ENCODE measurements at places on chromosomes 7 and 10.

GRCh38 chr7:123431075-123431614 is 103.2 kb downstream of the IQUB start:
- DNase-seq: no peak

DNA sequence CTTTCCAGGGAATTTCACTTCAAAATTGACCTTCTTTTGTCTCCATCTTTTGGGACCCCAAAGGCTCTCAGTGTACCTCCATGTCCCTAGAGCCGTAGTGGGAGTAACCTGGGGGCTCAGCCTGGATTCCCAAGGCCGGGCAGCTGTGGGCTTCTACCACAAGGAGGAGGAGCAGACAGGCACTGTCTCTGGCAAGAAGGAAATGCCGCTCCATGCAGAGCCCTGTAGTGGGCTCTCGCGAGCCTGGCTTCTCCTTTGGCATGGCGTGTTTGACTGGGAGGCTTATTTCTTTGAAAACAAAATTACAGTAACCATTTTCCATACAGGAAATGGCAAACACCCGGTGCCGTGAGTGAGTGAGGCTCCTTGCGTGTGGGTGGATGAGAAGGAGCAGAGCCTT is 76.8 kb upstream of the FAM180A start:
- DNase-seq: no peak

- no peak for DNase-seq
These were observed 103.3 kb upstream of the IGFBP3 start for GRCh38 chr7:46024263-46024916.

GRCh38 chr7:17598846-17599245 is 300.4 kb downstream of the AHR start:
- DNase-seq: peak; percentile 38

- DNase-seq: no peak
These were observed 81.0 kb downstream of the HYCC1 start for GRCh38 chr7:22932896-22933295.

GRCh38 chr10:102504179-102504975 is 605 bp downstream of the SUFU start:
- DNase-seq: no peak

- DNase-seq: no peak
These were observed 23.9 kb upstream of the GPR26 start for GRCh38 chr10:123642293-123642692.

GRCh38 chr10:16746856-16747255 is 70.4 kb downstream of the RSU1 start:
- no peak for DNase-seq

- no peak for DNase-seq
These were observed 153.0 kb downstream of the DIP2C start for GRCh38 chr10:536371-536925.

DNA sequence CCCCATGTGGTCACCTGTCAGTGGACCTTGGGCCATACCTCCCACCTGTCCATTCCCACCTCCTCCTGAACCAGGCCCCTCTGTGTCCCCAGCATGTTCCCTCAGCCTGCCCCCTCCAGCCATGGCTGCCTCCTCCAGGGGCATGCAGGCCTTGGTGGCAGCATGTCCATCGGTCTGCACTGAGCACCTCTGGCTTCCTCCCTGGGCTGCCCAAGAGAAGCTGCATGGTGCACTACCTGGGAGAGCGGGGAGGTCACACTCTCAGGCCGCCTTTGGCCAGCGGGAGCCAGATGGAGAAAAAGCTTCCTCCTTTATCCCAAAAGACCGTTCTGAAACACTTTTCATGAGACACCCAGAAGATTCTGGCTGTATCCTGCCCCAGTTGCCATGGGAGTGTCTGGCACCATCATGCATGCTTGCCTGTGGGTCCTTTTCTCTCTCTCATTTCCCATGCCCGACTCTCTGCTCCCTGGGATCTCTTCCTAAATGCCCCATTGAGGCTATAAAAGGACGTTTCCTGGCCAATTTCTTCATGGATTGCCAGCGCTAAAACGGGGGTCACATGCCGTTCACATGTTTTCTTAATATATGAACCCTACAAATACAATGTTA is 45.5 kb upstream of the MGMT start:
- no peak for DNase-seq

DNA sequence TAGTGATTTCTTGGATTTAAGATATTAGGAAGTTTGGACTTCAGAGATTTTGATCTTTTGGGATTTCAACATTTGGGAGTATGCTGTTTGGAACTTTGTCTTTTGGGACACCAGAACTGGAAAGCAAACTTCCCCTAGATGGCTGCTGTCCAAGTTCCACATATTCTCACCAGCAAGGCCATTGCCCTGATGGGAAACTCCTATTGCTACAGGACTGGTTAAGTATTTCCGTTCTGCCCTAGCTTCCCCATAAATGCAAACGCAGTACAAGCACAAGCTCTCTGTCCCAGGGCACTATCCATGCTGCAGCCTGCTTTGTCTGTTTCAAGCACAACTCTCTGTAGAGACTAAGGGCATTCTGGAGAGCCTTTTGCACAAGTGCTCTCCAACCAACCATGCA is 79.3 kb upstream of the SLC25A13 start:
- no peak for DNase-seq

DNA sequence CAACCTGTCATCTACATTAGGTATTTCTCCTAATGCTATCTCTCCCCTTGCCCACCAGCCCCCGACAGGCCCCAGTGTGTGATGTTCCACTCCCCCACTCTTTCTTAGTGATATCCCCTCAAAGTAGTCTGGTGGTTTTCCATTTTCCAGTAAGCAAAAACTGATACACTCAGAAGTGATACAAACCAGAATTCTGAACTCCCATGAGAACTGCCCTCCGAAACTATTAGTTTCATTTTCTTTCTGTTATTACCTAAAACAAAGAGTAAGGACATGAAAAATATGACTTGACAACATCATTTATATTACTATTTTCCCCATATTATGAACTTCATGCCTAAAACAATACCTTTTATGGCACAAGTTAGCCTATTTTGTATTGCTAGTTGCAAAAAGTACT is 175.0 kb downstream of the OTUD1 start:
- DNase-seq: no peak

- no peak for DNase-seq
These were observed 6.4 kb downstream of the MYL10 start for GRCh38 chr7:101622609-101623173.

DNA sequence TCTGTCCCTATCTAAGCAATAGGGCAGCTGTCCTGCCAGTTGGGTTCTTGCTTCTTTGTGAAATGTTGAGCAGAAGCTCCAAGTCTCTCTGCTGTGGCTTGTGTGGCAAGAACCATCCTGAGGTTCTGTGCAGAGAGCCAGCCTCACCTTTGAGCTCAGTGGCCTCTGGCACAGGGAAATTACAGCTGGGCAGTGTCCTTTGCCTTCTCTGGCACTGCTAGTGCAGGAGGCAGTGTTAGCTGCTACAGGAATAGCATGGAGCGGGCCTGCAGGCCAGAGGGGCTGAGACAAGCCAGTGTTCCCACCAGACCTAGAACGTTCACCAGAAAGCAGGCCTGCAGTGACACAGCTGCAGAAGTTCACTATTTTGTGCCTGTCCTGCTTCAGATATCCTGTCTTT is 1.8 kb downstream of the PRXL2A start:
- DNase-seq: no peak

DNA sequence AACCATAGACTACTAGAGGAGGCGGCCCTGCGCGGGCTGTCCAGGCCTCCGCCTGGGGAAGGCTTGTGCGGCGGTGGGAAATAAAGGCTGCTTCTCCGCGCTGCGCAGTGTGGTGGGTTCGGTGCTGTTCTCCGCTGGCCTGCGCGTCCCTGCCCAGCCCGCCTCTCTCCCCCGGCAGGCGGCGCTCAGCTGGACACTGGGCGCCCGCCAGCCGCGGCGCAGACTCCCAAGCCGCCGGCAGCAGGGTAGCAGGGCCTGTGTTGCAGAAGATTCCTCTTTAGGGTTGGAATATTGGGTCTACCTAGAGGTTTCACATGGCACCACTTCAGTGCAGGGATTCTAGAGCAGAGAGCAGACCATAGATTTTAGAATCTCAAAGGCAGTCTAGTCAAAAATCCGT is 66.1 kb upstream of the ZPBP start:
- DNase-seq: no peak

- DNase-seq: no peak
These were observed 19.5 kb downstream of the C10orf67 start for GRCh38 chr10:23325132-23325531.

GRCh38 chr7:133364959-133365690 is 112.2 kb downstream of the EXOC4 start:
- no peak for DNase-seq

GRCh38 chr10:14616465-14616864 is 158.2 kb downstream of the FAM107B start:
- DNase-seq: no peak

GRCh38 chr7:4189131-4189570 is 492.9 kb upstream of the FOXK1 start:
- no peak for DNase-seq

DNA sequence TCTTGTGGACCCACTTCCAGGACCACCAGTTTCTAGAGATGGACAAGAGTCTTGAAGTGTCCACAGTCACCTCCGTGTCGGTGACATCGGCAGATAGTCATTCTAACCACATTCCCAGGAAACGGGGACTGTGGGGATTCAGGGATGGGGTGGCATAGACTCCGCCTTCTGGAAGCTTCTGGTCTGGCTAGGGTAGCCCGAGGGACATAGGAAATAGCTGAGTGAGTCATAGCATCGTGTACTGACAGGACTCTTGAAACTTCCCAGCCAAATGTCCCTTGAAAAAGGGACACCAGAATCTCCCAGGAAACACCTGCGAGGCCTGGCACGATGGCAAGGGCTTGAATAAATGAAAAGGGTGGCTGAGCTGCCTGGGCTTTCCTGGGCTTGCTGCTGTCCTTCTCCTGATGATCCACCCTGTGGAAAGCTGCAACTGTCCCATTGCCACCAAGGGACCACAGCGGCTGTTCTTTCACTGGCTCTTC is 84.1 kb upstream of the LRRC4 start:
- DNase-seq: no peak

DNA sequence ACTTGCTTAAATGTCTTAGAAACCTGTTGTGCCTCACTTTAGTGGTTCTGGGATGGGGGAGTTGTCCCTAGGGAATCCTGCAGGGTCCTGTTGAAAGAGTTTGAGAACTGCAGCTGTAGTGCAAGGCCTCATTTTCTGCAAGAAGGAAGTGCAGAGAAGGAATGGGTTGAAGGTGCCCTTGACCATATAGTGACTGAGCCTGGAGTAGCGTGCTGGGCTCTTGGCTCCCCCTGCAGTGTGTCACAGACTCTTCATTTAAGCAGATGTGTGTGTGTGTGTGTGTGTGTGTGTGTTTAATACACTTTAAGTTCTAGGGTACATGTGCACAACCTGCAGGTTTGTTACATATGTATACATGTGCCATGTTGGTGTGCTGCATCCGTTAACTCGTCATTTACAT is 92.2 kb downstream of the GRK5 start:
- DNase-seq: no peak

DNA sequence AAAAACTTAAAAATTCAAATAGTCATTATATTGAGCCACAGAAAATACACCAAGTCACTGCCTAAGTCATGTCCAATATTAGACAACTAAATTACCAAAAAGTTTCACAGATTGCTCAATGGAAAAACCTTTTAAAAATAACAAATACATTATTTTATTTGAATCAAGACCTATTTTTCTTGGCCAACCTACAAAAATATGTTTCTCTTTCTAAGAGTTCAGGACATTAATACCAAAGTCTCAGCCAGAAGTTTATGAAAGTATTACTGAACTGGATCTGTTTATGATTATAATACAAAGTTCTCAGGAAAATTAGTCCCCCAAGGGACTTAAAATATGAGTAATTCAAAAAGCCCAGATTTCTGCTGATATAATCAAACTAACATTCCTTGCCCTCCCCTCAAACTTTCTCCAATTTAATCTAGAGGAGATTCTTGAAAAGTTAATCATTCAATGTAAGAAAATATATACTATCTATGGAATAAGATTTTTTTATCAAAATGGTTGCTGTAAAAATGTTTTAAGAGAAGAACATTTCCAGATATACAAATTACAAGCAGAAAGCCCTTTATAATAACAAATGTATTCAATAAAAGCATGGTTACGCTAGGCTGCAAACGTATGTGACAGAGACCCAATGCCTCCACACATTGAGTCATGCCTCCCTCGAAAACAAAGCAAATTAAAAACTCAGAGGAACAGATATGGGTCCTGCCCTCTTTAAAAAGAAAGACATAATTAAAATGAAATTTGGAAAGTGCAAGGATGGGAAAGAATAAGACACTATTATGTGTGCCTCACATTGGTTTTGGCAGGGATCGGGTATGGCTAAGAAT is 381.6 kb downstream of the PARD3 start:
- DNase-seq: no peak

DNA sequence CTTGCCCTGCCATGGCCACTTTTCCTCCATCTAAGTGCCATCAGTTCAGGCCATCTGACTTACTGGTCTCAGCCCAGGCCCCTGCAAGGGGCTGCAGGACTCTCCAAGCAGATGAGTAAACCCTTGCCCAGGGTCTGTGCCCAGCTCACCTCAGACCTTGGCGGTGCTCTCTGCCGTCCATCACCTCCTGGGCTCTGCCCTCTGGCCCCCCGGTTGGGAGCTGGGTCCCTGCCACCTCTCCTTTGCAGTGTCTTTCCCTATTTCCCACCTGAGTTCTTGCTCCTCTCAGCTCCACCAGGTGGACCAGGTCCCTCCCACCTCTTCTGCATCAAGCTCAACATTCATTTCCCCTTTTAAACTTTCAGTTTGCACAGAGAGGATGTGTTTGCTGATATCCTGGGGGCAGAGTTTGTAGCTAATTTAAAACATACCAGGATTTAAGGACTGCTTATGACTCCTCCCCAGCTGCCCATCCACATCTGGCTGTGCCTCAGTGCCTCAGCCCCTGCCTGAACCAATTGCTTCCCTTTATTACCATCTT is 135.5 kb downstream of the SLIT1 start:
- DNase-seq: no peak

DNA sequence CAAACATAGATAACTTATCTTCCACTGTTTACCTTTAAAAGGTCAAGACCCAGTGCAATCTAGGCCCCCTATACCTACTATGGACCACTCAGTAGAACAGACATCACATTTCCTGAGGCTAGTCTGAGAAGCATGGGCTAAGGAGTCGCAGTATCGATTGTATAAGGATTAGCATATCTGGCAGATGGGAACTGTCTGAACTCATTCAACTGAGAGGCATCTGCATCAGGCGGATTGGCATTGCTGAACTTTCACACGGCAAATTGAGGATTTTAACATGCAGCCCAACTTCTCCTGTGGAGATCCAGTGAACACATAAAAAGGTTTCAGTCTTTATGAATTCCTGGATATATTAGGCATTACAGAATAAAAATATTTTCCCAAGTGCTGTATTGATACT is 89.1 kb upstream of the LRGUK start:
- DNase-seq: no peak

DNA sequence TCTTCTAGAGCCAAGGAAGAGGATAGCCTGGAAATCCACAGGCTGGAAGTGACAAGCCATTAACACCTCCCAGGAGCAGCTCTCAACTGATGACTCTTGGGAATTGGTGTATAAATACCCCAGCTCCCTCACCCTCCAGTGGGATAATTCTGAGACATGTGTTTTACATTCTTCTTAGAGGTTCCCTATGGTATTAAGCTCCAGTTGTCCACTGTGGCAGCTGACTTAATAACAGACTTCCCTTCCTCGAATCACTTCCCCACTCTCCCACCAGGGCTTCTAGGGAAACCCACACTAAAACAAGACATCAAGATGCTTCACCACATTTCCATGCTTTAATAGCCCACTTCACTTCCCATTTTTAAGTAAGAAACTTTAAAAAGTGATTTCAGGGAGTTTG is 47.2 kb downstream of the FAM107B start:
- DNase-seq: no peak

Data from NCI-H1048 (cell line).